ENCODE measurements at places on chromosomes 6 and 20.

DNA sequence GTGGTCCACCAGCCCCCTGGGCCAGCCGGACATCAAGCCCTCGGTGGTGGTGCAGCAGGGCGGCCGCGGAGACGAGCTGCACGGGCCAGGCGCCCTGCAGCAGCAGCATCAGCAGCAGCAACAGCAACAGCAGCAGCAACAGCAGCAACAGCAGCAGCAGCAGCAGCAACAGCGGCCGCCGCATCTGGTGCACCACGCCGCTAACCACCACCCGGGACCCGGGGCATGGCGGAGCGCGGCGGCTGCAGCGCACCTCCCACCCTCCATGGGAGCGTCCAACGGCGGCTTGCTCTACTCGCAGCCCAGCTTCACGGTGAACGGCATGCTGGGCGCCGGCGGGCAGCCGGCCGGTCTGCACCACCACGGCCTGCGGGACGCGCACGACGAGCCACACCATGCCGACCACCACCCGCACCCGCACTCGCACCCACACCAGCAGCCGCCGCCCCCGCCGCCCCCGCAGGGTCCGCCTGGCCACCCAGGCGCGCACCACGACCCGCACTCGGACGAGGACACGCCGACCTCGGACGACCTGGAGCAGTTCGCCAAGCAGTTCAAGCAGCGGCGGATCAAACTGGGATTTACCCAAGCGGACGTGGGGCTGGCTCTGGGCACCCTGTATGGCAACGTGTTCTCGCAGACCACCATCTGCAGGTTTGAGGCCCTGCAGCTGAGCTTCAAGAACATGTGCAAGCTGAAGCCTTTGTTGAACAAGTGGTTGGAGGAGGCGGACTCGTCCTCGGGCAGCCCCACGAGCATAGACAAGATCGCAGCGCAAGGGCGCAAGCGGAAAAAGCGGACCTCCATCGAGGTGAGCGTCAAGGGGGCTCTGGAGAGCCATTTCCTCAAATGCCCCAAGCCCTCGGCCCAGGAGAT is 1.0 kb downstream of the POU3F2 start:
- no peak for DNase-seq

- no peak for DNase-seq
Measured at GRCh38 chr20:34369265-34369664, 6.2 kb downstream of the ITCH start.

- DNase-seq, result no peak
Measured at GRCh38 chr6:25002326-25003091, 66.7 kb upstream of the RIPOR2 start.

DNA sequence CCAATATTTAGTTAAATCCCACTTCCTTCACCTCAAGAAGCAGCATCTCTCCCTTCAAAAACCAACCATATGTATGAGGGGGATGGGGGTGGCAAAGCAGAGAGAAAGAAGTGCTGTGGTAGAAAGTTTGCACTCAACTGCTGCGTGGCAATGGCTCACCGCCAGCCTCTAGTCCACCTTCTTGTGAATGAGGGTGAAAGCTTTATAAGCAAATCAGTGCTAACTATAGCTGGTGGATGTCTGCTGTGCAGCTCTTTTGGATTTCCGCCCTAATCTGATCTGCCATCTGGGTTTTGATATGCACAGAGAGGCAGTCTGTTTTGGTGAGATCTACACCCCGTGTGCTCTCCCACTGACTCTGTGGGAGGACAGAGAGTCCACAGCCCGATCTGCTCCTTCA is 281.2 kb upstream of the SUPT3H start:
- DNase-seq, result no peak

- DNase-seq, result no peak
Measured at GRCh38 chr6:49001856-49002541, 461.1 kb downstream of the MMUT start.

DNA sequence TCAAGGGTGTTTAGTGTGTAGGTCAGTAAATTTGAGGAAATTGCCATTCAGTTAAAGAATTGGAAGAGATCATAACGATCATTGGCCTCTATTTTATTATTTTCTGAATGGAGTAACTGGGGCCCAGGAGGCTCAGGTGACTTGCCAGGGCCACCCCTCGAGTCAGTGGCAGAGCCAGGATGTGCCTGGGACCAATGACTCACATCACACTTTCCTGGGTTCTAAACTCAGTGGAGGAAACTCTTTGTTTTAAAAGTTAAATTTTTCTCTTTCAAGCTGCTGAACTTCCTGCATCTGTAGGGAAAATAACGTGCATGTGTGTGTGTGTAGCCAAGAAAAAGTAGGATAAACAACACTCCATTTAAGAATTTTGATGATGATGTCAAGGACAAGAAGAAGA is 135.5 kb downstream of the MYLK4 start:
- no peak for DNase-seq

GRCh38 chr6:16544006-16544405 is 217.3 kb downstream of the ATXN1 start:
- no peak for DNase-seq

DNA sequence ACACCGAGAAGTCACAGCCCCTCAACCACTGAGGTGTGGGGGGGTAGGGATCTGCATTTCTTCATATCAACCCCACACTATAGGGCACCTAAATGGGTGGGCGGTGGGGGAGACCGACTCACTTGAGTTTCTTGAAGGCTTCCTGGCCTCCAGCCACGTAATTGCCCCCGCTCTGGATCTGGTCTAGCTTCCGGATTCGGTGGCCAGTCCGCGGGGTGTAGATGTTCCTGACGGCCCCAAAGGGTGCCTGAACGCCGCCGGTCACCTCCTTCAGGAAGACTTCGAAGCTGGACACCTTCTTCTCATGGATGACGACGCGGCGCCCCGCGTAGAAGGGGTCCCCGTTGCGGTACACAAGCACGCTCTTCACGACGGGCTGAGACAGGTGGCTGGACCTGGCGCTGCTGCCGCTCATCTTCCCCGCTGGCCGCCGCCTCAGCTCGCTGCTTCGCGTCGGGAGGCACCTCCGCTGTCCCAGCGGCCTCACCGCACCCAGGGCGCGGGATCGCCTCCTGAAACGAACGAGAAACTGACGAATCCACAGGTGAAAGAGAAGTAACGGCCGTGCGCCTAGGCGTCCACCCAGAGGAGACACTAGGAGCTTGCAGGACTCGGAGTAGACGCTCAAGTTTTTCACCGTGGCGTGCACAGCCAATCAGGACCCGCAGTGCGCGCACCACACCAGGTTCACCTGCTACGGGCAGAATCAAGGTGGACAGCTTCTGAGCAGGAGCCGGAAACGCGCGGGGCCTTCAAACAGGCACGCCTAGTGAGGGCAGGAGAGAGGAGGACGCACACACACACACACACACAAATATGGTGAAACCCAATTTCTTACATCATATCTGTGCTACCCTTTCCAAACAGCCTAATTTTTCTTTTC is at the start of gene DCDC2:
DCDC2 (minus strand) TSS at position 724 of the 883 bp plus-strand sequence; CDS start at position 415, 309 bp downstream.
- DNase-seq, result peak; percentile 24

DNA sequence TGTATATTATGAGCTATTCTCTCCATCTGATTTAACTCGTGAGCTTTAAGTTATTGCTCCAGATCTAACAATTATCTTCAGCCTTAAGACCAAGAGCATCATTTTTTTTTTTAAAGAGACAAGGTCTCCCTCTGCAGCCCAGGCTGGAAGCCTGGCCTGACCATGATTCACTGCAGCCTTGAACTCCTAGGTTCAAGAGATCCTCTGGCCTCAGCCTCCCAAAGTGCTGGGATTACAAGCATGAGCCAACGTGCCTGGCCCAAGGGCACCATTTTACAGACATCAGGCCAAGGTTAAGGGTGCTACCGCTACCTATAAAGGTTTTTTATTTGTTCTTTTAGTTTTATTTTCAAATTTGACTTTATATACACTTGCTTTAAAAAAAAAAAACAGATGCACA is 2.3 kb downstream of the SUPT3H start:
- no peak for DNase-seq

- DNase-seq, result no peak
Measured at GRCh38 chr6:28979679-28980078, 25.4 kb downstream of the ZNF311 start.

DNA sequence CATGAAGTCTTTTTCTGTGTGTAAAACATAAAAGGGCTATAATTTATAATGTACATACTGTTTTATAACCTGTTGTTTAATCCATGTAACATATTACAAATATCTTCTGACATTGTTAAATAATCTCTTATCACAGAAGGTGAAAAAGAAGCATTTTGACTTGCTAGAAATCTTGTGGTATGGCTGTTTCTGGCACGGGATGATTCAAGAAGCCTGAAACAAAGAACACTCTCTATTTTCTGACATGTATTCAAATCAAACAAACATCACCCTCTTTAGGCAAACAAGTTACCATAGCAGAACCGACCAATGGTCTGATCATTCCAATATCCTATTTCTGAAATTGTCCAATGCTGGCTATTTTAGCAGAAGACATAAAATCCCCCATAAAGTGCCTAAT is 55.4 kb downstream of the HS3ST5 start:
- no peak for DNase-seq

DNA sequence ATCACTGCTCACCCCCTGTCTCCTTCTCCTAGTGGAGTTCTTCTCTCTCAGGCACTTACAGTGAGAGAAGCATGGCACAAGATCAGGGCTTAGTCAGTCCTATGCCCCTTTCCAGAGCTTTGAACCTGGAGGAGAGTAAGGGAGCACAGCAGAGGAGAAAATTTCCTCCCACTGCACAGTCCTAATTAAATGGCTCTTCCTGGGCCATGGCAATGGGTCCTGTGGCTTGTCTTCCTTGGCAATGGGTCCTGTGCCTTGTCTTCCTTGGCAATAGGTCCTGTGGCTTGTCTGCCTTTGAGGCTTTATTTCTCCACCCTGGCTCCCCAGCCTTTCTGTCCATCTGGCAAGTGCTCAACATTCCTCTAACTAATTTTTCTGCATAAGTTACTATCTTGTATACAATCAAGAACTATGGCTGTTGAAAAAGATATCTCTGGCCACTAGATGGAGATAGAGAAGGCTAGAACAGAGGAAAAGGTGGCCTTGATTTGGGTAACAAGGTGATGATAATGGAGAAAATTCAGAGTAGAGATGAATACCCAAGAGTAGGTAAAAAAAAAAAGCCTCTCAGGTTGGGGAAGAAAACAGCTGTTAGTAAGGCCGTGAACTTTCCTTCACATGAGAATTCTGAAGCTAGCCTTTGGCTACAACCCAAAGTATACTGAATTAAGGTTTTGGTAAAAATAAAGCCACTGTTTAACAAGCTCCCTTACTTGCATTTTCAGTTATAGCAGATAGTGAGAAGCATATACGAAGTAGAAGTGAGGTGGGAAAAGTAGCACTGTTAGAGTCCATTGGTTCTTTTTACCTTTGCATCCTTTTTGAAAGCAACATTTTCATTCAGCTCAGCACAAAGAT is 504.9 kb downstream of the DOK5 start:
- no peak for DNase-seq

DNA sequence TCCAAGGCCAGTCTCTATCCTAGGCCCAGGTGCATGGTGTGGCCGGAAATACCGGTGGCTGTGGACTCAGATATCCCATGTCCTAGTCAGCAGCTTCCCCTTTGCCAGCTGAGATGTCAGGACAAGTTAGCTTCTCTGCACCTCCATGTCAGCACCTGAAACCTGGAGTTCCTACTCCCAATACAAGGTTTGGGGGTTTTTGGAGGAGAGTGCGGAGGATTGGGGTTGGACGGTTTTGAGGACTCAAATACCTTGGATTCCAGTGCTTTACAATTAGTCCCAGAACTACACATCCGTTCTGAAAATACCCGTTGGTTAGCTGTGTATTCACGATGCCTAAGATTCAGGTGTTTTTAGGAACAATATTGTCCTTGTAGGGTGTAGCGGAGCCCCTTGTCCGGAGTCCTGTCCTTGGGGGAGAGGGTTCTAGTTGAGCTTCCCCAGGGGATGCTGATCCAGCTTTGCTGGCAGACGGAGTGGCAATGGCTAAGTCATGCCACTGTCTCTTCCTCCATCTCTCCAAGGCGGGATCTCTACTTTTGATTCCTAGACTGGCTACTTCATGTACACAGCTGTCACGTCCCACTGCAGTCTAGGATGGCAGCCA is 45.0 kb downstream of the ADNP start:
- DNase-seq, result no peak

DNA sequence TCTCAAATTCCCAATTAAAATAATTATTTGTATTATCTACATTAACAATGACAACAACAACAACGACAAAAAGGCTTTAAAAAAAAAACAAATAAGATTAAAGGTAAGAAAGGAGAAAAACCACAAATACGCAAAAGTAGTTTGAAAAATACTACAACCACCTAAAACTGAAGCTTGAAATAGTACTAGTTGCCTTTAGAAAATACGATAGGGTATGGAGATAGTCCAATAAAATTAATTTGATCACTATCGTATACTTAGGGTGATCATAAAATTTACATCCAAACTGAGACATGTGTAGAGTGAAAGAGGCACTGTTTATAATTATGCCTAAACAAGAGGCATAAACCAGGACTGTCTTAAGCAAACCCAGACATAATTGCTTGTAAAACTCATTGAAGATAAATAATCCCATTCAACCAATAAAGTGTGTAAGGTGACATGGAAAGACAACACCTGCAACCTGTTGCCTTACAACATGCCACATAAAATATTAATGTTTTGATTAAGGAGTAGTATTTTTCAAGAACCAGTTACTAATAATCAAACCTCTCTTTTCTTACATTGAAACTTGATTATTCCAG is 22.7 kb downstream of the REPS1 start:
- no peak for DNase-seq

DNA sequence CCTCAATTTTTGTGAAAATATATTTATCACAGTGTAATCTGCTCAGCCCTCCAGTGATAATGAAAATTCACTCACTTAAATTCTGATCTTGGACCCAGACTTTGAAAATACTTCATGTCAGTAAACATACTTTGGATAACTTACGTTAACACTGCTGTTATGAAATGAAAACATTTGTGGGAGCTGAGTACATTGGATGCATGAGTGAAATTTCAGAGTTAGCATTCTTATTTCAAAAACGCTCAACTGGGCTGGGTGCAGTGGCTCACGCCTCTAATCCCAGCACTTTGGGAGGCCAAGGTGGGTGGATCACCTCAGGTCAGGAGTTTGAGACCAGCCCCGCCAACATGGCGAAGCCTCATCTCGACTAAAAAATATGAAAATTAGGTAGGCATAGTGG is 196.4 kb downstream of the UTRN start:
- DNase-seq, result no peak

- no peak for DNase-seq
Measured at GRCh38 chr6:31597006-31597405, 4.2 kb upstream of the NCR3 start.

GRCh38 chr20:25453035-25453810 is 45.8 kb downstream of the GINS1 start:
- DNase-seq, result no peak

GRCh38 chr20:19858466-19859371 is 100.7 kb downstream of the RIN2 start:
- no peak for DNase-seq

DNA sequence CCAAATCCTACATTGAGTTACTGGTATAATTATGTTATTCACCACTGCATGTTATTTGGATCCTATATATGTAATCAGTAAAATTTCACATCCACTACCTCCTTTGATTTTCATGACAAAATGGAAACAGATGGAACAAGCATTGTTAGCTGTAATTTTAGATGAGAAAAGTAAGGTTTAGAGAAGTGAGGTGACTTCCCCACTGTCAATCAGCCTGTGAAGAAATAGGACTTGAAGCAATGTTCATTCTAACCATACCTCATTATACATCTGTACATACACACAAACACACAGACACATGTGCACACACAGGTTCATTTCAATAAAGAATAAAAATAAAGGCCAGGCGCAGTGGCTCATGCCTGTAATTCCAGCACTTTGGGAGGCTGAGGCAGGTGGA is 23.7 kb upstream of the QKI start:
- DNase-seq, result no peak

GRCh38 chr6:19754686-19755085 is 82.5 kb upstream of the ID4 start:
- no peak for DNase-seq

GRCh38 chr6:110334423-110335180 is 23.5 kb downstream of the METTL24 start:
- DNase-seq, result no peak

Measured in T-helper 1 cell (primary cell).